ENCODE measurements at places on chromosomes 3 and 15.
A peak's percentile ranks its signal among the peaks of the same experiment; 100 is the strongest.

DNA sequence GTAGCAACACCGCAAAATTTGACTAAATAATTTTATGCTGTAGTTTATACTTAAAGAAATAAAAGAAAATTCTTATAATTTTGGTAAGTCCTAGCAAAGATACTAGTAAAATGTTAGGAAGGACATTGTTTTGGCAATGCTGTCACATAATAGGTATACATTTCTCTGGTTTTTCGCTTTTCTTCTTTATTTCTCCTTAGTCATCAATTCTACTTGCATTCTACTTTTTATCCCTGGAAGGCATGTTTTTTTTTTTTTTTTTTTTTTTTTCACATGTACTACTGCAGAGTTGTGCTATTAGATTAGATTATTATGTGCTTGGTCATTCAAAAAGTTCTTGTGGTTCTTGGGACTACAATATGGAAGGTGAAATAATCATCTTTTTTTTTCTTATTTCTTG, 1421.2 kb downstream of the SI start:
- DNase-seq = no peak

DNA sequence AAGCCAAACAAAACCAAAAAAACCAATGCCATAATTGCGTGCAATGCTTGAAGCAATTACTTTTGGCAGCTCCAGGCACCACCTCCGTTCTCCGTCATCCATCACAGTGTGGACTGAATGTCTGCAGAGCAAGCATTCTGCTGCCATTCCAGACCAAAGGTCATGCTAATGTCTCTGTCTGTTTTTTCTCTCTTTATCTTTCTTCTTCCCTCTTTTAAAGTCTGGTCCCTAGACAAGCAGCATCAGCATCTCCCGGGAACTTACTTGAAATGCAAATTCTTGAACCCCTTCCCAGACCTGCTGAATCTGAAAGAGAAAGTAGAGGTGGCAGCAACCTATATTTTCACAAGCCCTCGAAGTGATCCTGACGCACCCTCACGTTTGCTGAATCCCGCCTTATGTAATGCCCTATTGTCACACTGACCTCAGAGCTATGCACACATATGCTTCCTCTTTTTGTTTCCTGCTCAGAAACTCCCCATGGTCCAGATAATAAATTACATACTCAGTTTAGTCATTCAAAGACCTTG, 297.3 kb upstream of the PROK2 start:
- peak; percentile 60 for DNase-seq

DNA sequence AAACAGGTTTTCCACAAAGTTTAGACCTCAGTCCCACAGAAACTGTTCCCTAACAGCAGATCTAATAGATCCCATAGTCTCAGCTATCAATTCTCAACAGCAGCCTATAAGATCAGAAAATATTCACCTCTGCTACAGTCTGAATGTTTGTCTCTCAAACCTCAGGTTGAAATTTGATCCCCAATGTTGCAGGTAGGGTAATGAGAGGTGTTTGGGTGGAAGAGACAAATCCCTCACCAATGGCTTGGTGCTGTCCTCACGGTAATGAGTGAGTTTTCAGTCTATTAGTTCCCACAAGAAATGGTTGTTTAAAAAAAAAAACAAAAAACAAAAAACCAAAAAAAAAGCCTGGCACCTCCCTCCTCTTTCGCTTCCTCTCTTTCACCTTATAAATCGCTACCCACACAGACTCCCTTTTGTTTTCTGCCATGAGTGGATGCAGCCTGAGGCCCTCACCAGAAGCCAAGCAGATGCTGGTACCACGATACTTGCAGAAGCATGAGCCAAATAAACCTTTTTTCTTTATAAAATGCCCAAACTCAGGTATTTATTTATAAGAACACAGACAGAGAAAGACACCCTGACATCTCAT, 14.2 kb downstream of the ZNF280D start:
- DNase-seq = no peak

DNA sequence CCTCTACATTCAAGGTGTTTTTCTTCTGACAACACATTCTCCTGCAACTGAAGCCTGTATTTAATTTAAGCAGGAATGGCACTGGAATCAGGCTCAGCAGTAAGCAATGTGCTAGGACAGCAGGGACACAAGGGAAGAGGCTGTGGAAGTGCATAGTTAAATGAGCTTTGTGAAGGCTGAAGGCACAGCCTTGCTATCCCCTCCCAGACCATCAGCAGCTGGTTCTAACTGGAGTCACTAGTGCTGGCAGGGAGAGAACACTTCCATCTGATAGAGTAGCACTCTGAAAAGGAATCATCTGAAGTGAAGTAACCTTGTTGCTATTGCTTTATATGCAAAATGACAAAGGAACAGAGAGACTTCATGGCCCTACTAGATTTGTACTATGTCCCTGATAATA, 14.7 kb downstream of the UQCC5 start:
- DNase-seq = no peak

GRCh38 chr3:190558316-190558715, 44.4 kb downstream of the IL1RAP start:
- no peak for DNase-seq

- no peak for DNase-seq
Measured at GRCh38 chr3:52400275-52400793, 44.6 kb downstream of the SEMA3G start.

- DNase-seq = no peak
Measured at GRCh38 chr3:144187531-144188210, 216.0 kb downstream of the DIPK2A start.

DNA sequence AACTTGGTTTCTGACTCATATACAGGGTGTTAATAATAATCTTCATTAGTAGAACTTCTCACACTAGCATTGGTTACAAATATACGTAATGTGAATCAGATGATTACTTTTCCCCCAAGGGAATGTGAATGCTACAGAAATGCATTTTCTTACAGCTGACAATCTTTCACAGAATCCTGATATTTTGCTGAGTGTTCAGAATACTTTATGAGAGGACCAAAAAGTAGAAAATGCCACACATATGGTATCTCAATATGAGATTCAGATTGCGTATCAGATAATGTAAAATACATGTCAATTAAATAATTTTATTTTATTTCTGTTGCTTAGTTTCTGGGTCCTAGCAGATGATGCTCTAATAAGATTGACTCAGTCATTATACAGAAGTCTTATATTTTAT, 979.9 kb upstream of the GBE1 start:
- DNase-seq = no peak

DNA sequence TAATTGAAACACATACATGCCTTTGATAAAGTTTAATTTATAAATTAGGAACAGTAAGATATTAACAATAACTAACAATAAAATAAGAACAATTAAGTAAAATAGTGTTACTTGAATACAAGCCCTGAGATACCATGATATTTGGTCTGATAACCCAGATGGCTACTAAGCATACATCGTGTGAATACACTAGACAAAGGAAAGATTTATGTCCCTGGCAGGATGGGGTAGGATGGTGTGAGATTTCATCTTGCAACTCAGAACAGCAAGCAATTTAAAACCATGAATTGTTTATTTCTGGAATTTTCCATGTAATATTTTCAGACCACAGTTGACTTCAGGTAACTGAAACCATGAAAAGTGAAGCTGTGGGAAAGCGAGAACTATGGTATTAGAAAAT, 169.5 kb downstream of the DIPK2A start:
- DNase-seq = no peak

GRCh38 chr15:96349857-96350720, 19.6 kb downstream of the NR2F2 start:
- DNase-seq = no peak

DNA sequence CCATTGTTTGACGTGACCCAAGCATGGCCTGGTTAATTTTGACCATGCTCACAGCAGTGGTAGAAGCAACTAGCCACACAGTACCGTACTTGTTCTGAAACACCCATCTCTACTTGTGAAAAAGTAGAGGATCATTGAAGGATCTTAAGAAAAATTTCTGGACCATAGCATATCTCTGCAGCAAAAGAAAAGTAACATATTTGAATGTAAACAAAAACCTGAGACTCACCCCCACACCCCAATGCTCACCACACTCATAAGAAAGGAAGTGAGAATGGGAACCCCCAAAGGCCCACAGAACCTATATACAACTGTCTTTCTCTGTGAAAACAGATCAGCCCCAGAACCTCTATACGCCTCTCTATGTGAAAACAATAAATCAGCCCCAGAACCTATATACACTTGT, 33.8 kb upstream of the TFRC start:
- peak; percentile 41 for DNase-seq

- DNase-seq = no peak
Measured at GRCh38 chr3:186268616-186269448, 93.2 kb downstream of the DGKG start.

GRCh38 chr3:37326144-37326543, 151.8 kb upstream of the LRRFIP2 start:
- DNase-seq = no peak

DNA sequence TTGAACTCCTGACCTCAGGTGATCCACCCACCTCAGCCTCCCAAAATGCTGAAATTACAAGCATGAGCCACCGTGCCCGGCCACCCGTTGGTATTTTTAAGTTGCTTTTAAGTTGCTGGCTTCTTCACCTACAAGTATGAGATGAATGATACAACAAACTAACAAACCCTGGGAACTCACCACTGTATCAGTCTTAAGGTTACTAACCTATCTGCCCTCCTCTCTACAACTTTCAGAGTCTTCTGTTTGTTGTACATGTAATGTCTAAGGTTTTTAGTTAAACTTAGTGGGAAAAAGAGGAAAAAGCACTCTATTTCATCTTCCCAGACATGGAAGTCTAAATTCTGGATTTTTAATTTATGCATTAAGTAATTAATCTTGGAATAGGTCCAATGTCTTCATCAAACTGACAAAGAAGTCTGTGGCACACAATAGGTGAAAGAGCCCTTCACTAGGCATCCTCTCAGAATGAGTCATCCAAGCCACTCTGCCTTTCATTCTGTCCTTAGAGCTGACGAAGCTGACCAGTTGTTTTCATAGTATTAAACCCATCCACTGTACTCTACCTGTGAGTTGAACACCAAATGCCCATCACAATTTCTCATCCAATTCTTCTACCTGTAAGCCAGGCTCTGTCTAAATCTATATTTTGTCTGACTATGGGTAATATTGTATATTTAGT, 936.1 kb downstream of the TUSC7 start:
- DNase-seq = no peak

GRCh38 chr3:109346770-109347295, 9.5 kb upstream of the DPPA4 start:
- DNase-seq = no peak

DNA sequence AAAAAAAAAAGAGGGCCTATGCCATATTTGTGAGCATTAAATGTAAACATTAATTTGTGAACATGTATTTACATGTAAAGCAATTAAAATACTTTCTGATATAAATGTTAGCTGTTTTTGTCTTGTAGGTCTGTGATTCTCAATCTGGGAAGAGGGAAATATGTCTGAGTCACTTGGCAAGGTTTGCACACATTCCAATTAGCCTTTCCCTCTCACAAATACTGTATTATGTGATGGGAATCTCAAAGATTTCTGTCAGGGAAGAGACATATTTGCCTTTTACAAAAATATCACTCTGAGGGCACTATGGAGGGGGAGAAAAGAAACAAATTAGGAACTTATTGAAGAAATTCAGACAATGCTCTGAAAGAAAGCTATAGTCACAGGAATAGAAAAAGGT, 483.6 kb downstream of the GBE1 start:
- DNase-seq = no peak

- no peak for DNase-seq
Measured at GRCh38 chr15:63596676-63597037, 530 bp upstream of the FBXL22 start.

- no peak for DNase-seq
Measured at GRCh38 chr15:58314593-58315216, 117.1 kb upstream of the LIPC start.

DNA sequence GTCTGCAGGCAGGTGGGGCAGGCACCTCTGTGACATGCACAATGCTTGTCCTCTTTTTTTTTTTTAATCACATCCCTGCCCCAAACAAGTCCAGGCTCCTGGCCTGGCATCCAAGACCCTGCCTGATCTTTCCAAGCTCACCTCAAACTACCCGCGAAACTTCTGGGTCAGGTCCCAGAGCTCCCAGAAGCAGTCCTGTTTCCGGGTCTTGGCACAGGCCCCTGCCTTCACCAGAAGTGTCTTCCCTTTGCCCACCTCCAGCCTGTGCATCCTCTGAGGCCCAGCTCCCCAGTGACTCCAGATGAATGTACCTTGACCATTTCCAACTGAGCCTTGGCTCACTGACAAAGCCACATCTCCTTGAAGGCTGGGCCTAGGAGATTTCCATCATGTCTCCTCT, 23.0 kb downstream of the PLA2G4E start:
- DNase-seq = no peak

- DNase-seq = no peak
Measured at GRCh38 chr3:120908795-120909601, 993 bp downstream of the STXBP5L start.
